ENCODE measurements at places on chromosomes 5 and 9.

DNA sequence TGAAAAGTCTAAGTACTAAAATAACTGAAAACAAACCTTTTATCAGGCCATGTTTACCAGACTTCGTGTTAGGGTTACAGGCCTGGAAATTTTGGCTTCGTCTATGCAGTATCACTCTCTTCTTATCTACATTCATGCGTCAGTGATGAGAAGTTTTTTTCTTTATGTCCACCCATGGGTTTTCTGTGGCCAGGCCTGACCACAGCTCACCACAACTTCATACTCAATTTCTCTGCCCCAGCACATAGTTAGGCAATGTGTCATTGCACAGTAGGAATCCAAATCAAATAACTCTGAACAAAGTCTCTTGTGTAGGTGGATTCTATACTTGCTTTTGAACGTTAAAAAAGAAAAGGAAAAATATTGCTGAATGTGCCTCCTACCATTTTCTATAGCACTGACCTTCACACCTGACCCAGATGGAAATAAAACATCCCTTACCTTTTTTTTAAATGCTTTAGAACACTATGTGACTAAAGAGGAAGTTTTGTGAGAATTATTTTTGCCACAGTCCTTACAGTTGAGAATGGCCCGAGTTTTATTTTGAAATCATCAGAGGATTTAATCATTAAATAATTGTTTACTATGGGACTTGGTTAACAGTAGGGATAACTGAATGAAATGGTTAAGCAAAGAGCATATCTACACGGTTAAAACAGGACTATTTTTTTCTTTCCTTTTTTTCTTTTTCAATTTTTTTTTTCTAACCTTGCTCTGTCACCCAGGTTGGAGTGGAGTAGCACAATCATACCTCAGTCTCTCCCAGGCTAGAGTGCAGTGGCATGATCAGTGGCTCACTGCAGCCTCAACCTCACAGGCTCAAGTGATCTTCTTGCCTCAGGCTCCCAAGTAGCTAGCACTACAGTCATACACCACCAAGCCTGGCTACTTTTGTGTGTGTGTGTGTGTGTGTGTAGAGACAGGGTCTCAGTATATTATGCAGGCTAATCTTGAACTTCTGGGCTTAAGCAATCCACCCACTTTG is 1247.0 kb upstream of the ACO1 start:
- no peak for DNase-seq

GRCh38 chr5:35857606-35858205 is 1.0 kb downstream of the IL7R start:
- DNase-seq: no peak

GRCh38 chr5:17019324-17019723 is 83.2 kb upstream of the MYO10 start:
- no peak for DNase-seq

DNA sequence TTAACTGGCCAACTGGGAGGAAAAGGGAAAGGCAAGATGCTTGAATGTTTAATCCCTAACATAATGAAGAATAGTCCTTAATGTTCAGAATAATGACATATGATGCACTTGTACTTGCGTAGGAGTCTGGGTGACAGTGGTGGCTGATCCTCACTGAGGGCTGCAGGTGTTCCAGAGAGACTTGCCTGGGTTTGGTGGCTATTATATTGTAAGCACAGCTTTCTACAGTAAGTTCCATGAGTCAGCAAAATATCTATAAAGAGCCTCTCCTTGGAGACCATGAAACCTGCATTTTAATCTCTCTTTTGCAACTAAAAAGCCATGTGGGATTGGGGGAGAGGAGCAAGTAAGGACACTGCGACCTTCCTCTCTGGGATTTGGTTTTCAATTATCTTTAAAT is 1.9 kb upstream of the NPR2 start:
- DNase-seq: no peak

GRCh38 chr5:5490774-5491347 is 68.4 kb downstream of the ICE1 start:
- no peak for DNase-seq

GRCh38 chr9:128174062-128174461 is 14.0 kb downstream of the BBLN start:
- DNase-seq: no peak

GRCh38 chr5:34530637-34531036 is 125.5 kb upstream of the RAI14 start:
- DNase-seq: no peak

Data from stimulated activated CD4-positive, alpha-beta T cell treated with anti-CD3 and anti-CD28 coated beads, Interleukin-12 subunit alpha, Interleukin-12 subunit beta, amount 100 ng/mL, for 48 hours (primary cell).